Posterior vena cava (tissue), 2 donors: ENCODE measurements at places on chromosomes 11 and 22.
A peak's percentile ranks its signal among the peaks of the same experiment; 100 is the strongest.

DNA sequence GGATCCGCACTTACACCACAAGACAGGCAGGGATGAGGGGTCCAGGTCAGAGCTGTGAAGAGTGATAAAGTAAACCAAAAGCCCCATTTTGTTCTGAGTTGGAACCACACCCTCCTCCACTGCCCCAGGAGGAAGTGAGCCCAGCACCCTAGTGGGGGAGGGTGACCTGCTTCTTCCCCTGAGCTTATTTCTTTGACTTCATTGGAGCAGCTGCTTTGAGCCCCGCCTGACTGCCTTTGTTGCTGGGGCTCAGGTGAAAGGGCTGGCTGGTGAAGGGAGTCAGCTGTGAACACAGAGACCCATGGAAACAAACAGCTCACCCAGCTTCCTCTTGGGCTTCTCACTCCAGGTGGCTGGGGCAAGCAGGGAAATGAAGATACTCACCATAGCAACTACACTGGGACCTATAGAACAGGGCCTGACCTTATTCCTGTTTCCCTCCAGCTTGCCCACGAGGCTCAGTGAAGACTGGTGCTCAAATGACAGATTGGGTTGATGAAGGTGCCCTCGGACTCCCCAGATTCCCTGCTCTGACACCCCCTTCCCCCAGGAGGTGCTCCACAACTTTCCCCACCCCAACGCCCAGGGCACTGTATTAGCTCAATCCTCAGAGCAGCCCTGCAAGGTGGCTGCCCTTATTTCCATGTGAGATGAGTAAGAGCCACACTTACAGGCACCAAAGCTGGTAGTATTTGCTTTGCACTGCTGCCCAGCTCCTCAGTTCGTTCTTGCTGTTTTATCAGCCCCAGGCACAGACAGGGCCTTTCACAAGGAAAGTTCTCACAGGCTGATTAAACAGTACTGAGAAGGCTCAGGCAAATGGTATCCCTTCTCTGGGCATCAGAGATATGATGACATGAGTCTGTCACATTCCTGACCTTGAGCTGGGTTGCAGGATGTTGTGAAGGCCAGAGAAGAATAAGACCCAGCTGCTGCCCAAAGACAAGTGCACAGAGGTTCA lies 2.4 kb downstream of the UCP2 start:
- peak; percentile 84 for DNase-seq

- DNase-seq: no peak
These were observed 32.1 kb upstream of the CD81 start for GRCh38 chr11:2345050-2345449.

DNA sequence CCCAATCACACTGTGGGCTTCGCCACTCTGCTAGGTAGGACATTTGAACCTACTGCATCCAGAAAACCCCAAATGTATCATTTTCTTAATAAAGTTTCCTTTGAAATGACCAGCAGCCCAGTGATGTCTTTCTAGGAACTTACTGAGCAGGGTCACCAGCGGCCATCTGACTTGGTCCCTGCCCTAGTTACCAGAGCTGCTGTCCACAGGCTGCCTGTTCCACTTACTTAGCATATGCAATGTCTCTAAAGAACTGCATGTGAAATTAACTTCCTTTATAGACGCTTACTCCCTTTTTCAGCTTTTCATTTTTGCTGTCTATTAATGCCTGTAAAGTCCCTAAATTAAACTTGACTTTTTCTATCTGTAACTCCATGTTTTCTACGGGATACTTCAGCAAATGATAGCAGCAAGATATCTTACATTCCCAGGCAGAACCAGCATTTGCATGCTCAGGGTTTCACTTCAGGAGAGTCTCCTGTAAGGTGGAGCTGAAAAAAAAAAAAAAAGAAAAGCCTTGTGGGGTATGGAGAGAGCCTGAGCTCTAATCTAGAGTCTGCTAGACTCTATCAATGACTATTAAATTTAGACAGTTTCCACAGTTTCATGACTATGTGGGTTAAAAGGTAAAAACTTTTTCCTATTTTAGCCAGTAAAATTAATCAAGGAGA lies 125.0 kb downstream of the FAT3 start:
- DNase-seq: no peak

GRCh38 chr22:26463101-26463661 lies 20.4 kb downstream of the HPS4 start:
- DNase-seq: no peak

GRCh38 chr22:45235101-45235777 lies 5.5 kb downstream of the KIAA0930 start:
- no peak for DNase-seq

DNA sequence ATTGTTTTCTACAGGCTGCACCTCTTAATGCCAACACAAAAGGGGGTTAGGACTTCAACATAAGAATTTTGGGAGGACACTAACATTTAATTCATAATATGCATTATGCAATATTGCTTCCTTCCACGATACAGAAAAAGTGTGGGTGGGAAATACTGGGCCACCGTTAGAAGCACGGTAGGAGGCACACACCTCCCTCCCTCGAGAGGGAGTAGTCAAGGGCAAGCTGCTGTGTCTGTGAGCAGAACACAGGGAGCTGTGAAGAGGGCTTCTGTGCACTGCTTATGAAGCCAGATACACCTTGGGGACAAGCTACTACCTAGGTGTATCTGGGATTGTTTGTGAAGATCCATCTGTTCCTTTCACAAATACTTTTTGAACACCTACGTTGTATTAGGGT lies 109.3 kb upstream of the PLET1 start:
- no peak for DNase-seq

DNA sequence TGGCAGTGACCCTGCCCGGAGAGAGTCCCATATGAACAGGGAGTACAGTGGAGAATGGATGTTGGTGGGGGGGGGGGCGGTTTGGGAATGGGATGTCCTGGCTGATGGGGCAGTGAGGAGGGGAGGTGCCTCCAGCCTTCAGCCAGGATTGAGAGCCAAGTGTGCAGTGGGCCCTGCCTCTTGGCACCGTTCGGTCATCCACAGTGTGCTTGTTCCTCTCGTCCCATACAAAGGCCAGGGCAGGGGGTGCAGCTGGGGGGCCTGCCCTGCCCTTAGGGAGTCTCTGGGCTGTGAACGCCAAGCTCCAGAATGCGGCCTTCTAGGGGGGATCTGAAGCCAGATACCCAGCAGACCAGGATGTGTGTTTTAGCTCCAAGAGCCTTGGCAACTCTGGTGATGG lies 34.0 kb downstream of the KCNC1 start:
- DNase-seq: peak; percentile 30

DNA sequence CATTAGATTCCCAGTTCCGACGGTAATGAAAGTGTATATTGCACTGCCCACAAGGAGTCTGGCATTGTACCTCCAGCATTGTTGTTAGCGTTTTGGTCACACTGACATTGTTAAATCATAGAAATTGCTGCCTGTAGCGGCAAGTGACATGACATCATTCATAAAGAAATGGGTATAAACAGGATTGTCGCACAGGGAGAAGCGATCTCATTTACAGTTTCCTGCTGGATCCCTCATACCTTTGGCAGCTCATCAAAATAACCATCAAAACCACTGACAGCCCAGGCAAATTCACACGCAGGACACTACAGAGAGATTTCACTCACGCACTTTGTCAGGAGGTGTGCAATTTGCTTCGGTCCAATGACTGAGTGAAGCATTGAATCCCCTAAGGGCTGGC lies 3.5 kb downstream of the HTR3B start:
- DNase-seq: no peak

DNA sequence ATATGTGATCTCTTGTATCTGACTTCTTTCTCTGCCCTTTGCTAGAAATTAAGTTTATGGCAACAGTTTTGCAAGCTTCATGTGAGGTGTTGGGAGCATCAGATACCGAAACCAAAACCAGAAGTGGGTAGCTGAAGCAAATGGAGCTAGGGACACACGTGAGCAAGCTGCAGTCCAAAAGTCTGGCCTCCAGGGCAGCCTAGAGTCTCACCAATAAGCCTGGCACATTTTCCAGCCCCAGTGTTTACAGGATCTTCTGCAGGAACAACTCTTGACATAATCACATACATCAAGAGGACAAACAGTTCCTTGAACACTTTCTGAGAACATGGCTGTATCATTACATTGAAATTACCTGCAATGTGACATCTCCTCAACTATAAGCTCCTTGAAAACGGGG lies 114.1 kb downstream of the LARGE1 start:
- DNase-seq: no peak

GRCh38 chr11:122655527-122656072 lies at the start of gene UBASH3B:
UBASH3B (plus strand) TSS chr11:122655722; CDS start chr11:122656050, 328 bp downstream.
- DNase-seq: peak; percentile 93

DNA sequence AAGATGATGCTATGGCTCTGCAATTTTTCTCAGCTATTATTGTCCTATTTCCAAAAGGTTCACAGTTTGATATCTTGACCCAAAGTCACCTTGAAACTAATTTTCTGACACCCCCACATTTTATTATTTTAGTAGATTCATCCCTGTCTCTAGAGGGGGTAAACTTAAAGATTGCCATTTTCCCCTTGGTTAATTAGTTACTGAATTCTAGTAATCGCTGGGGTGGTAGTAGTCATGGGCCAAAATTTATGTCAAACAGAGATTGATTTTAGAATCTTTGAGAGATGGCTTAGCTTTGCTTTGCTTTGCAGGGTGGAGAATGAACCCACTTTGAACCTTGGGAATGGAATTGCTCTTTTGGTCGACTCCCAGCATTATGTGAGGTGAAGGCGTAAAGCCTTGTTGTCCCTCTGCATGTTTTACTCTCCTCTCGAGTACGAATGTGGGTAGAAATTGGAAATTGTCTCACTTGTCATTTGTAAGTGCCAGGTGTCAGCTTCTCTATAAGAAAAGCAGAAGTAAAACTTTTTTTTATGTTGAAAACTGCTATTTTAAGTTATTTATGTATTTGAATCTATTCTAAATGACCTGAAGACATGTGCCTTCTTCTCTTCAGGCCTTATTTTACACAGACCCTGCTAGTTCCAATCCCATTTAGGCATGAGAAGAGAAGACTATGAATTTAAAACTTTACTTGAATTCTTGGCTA lies 42.4 kb upstream of the RCE1 start:
- no peak for DNase-seq

DNA sequence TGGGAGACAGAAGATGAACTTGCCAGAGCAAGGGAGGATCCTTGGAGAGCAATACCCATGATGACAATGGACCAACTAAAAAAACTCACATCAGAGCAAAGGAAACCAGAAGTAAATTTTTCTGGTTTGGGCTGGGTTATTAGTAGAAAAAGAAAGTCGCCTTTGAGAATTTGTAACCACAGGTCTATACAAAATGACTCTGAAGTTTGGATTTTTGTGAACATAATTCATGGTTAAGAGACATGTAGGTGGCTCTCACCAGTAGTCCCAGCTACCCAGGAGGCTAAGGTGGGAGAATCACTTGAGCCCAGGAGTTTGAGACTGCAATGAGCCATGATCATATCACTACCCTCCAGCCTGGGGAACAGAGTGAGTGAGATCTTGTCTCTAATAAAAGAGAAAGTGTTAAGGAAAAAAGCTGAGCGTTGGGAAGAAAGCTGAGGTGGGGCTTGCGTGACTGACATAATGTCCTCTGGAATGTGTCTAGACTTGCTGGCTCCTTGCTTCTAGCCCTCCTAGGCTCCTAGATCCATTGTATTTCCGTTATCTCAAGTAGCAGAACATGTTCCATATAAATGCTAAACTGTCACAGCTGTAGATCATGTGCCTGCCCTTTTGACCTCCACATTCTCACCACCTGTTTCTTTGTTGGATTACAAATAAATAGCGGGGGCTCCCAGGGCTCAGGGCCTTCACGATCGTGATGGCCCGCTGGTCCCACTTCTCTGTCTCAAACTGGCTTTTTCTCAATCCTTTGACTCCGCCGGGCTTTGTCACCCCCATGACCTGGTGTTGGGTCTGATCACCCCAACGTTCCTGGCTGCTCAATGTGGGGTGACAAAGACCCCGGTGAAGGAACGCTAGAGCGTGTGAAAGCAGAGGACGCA lies 56.2 kb upstream of the SC5D start:
- DNase-seq: no peak

GRCh38 chr11:69437001-69437875 lies 44.2 kb upstream of the LINC01488 start:
- peak; percentile 45 for DNase-seq

- DNase-seq: peak; percentile 81
These were observed 187.4 kb downstream of the MN1 start for GRCh38 chr22:27614006-27614649.

- no peak for DNase-seq
These were observed 224.0 kb downstream of the MN1 start for GRCh38 chr22:27577574-27577969.

DNA sequence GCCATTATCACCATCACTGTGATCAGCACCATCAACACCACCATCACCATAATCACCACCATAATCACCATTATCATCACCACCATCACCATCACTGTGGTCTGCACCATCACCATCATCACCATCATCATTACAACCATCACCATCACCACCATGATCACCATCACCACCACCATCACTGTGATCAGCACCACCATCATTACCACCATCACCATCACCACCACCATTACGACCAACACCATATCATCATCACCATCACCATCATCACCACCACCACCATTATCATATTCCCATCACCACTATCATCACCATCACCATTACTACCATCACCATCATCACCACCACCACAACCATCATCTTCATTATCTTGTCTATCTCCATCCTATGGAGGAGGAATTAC lies 125.2 kb downstream of the PHF21B start:
- DNase-seq: no peak

GRCh38 chr11:127066401-127067090 lies 66.0 kb upstream of the KIRREL3 start:
- no peak for DNase-seq

GRCh38 chr11:4041731-4042391 lies 52.7 kb upstream of the RRM1 start:
- DNase-seq: no peak

GRCh38 chr22:20223421-20224255 lies 44.5 kb downstream of the RTN4R start:
- no peak for DNase-seq

GRCh38 chr11:77421041-77421723 lies 52.7 kb downstream of the PAK1 start:
- DNase-seq: no peak

DNA sequence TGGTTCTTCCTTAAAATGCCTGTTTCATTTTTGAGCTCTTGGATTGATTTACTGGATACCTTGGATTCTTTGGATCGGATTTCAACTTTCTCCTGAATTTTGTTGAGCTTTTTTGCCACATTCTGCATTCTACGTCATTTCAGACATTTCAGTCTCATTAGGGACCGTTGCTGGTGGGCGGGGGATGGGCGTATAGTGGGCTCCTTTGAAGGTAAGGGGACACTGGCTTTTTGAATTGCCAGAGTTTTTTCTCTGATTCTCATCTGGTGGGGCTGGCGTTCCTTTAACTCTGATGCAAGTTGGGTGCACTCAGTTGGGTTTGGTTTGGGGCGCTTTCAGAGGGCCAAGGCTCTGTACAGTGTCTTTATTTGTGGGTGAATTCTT lies 216.5 kb downstream of the DYNC2H1 start:
- no peak for DNase-seq

DNA sequence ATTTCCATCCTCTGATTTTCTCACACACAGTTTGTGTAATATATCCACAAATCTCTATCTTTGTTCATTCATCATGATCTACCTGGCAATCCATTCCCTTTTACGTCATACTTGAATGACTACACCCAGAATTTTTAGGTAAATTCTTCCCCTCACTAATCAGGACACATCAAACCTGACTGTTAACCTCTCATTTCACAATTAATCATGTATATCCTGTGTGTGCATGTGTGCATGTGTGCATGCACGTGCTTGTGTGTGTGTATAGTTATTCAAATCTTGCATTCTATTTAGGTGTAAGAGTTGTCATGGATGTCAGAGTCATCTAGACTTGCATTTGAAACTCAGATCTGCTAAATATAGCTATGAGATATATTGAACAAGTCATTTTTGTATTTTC lies 130.4 kb downstream of the KIF18A start:
- no peak for DNase-seq
